Frontal cortex (tissue), 4 donors: ENCODE measurements at places on chromosomes 13 and 19. TPM values are rescaled to one million over a fixed set of nuclear protein-coding genes. Genes with fewer than 3 reads are reported as not detected.

ZNF546 gene
- 15.9 TPM for total RNA-seq

ZNF575 gene
- total RNA-seq, result 0.82 TPM

CEACAM6 gene
- not detected for total RNA-seq

OR7A5 gene
- not detected for total RNA-seq

PIP5K1C gene
- 15.1 TPM for total RNA-seq

IL4I1 gene
- total RNA-seq, result 0.41 TPM

NKG7 gene
- total RNA-seq, result not detected

TYROBP gene
- total RNA-seq, result 2.9 TPM

MIA gene
- total RNA-seq, result not detected

FUT2 gene
- total RNA-seq, result under 0.01 TPM

AP3D1 gene
- 58.3 TPM for total RNA-seq

GSX1 gene
- total RNA-seq, result 0.41 TPM

ZNF723 gene
- total RNA-seq, result not detected

FCHO1 gene
- total RNA-seq, result 26.1 TPM

ZNF540 gene
- total RNA-seq, result 21.6 TPM

PPP1R37 gene
- 24.1 TPM for total RNA-seq

BICRA gene
- 4.1 TPM for total RNA-seq

HS6ST3 gene
- total RNA-seq, result 25.3 TPM

CALR3 gene
- not detected for total RNA-seq

ZNF675 gene
- 70.9 TPM for total RNA-seq

DOCK6 gene
- total RNA-seq, result 4.1 TPM

SIAH3 gene
- total RNA-seq, result 8.2 TPM

C2CD4C gene
- 20.8 TPM for total RNA-seq

PEX11G gene
- 1.2 TPM for total RNA-seq

ZNF253 gene
- 41.2 TPM for total RNA-seq
